NCI-H82 (cell line): ENCODE measurements at places on chromosomes 1 and 21.

GRCh38 chr1:94095112-94095637, 25.8 kb downstream of the ABCA4 start:
- DNase-seq: peak; percentile 2

DNA sequence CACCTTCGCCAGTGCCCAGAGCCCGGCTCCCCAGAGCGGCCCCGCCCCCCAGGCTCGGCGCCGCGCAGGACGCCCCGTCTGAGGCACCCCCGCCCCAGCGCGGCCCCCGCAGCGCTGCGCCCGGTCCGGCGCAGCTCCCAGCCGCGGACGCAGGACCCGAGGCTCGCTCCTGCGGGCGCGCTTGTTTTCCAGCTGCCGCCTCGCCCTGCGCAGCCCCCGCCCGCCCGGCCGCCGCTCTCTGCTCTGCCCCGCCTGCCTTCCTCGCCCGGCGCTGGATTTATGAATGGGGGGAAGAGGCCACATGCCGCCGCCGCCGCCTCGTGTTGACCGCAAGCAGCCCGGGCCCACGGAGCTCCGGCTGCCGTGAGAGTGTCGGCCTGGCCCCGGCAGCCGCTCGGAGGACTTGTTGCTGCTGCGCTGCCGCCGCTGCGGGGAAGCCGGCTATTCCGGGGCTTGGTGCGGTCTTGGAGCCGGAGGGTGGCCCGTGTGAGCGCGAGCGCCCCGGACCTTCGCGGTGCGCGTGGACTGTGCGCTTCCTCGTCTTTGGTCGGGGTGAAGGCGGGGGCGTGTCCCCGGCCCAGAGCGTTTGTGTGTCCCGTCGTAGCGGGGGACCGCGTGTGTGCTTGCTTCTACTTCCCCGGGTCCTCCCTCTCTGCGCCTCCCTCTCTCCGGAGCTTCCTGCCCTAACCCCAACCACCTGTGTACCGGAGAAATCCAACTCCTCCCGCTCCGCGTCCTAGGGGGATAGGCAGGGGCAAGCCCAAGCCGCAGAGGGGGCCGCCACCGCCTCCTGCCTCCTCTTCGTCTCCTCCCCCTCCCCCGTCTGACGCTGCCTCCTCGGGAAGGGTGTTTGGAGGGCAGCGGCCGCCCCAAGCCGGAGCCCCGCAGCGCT, 736 bp downstream of the KCNC4 start:
- DNase-seq: peak; percentile 72

- DNase-seq: no peak
These were observed 101.8 kb downstream of the TGFBR3 start for GRCh38 chr1:91784191-91784590.

DNA sequence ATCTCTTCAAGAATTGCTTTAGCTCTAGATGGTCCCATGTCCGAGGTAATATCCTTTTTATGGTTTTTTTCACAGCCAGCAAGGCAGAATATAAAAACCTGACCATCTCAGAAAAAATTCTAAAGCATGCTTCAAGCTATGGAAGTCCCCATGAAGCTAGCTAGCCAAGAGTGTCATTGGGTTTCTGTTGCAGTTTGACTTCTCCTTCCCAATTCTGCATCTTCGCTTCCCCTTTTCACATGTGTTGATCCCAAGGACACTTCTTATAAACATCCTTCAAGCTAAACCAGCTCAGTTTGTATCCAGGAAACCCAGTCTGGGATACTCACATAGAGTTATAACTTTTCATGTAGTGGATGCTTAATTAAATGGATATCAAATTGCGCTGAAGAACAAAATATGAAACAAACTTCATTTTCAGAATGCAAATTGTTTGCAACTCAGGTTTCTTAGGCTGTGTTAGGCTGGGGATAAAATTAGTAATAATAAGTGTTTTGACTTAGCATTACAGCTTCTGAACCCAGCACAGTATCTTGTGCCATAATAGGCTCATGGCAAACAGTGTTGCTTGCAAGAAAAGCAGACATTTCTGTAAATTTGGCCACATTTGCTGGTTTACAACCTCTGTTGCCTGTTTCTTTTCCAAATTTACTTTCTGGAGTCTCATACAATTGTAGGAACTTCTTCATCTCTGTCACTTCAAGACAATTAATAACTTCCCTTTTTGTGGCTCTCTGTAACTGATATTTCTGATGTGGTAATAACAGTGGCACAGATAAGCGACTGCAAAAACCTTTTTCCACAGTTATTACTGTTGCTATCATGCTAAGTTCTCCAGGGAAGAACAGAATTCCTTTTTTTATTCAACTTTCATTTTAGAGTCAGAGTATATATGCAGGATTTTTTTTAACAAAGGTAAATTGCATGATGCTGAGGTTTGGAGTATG, 53.2 kb downstream of the NCAM2 start:
- DNase-seq: no peak

GRCh38 chr1:246365708-246366107, 141.4 kb downstream of the SMYD3 start:
- DNase-seq: peak; percentile 18

DNA sequence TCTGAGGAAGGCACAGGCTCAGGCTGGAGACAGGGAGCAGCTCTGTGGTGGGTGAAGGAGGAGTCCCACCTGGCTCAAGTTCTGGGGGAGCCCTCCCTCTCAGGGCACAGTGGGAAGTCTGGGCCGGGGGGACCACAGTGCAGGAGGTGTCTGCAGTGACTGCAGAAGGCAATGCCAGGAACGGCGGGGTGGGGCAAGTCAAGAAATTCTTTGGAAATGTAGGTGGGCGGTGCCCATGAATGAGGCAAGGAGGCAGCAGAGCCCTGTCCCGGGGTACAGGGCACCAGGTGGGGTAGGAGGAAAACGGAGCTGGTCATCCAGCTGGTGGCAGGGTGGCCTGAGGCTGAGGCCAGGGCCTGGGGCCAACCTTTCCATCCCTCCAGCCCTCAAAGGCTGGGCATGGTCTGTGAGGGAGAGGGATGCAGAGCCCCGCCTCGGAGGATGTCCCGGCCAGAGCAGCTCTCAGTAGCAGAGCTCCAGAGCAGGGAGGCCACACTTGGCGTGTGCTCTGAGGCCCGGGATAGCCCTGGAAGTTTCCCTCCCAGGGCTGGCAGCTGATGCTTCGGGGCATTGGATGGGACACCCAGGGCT, 4.7 kb downstream of the TFF3 start:
- no peak for DNase-seq

- DNase-seq: peak; percentile 38
These were observed 34.1 kb upstream of the GPR52 start for GRCh38 chr1:174413632-174414031.

- DNase-seq: no peak
These were observed 27.5 kb downstream of the TBX15 start for GRCh38 chr1:118960567-118961136.

GRCh38 chr1:234770924-234771540, 161.1 kb upstream of the IRF2BP2 start:
- no peak for DNase-seq

DNA sequence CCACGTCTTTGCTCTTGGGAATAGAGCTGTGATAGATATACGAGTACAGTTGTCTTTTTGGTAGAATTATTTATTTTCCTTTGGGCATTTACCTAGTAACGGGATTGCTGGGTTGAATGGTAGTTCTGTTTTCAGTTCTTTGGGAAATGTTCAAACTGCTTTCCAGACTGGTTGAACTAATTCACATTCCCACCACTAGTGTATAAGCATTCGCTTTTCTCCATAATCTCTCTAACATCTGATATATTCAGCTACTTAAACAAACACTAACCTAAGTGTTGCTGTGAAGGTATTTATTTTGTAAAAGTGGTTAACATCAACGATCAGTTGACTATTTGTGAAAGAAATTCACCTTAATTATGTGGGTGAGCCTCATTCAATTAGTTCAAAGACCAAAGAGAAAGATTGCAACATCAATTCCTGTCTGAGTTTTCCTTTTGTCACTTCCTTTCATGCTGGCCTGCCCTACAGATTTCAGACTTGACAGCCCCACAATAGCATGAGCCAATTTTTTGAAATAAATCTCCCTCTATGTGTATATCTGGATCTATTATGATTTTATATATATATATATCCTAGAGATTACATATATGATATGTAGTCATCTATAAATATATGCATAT, 26.7 kb upstream of the DUSP10 start:
- no peak for DNase-seq

GRCh38 chr1:45979074-45979777, 153.2 kb downstream of the PIK3R3 start:
- DNase-seq: no peak

- no peak for DNase-seq
These were observed 46.2 kb downstream of the SYT2 start for GRCh38 chr1:202664083-202664482.

DNA sequence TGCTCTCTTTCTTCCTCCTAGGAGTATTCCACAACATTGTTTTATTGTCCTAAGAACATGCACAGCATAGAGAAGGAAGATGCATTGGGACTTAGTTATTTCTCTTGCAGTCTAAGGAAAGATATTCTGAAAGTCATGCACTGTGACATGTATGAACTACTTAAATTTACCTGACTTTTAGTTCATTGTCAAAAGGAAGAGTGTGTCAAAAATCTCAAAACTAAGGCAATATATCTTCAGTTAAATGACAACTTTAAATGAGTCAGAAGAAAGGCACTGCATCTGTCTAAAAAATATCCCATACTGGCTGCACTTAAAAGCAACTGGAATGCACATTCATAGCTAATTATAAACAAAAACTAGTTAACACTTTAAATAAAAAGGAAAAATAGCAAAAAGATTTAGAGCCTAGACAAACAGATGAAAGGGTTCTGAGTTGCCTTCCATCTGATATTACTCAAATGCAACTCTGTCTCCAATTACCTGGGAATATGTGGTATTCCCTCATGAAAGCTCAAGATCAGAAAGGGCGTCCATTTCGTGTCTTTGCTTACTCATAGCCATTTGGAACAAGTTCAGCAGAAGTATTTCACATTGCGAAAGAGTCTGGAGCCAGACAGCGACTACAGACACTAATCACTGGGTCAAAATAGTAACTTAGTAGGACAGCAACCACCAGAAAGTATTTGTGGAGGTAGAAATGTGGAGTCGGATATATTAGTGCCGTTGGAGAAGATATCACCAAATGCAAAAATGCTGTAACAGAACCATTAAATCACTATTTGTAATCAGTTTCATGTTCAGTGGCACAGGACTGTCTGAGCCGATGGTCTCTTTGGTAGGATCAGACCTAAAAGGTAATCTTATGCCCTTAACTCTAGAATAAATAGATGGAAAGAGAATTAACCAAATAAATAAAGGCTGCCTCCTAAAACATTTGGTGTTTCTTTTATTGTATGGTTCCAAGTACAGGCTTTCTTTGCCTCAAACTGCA, 225.7 kb downstream of the GREM2 start:
- DNase-seq: no peak

GRCh38 chr1:1237874-1238701, 6.1 kb downstream of the B3GALT6 start:
- DNase-seq: no peak

GRCh38 chr1:226104671-226105121, 42.2 kb downstream of the H3-3A start:
- no peak for DNase-seq

DNA sequence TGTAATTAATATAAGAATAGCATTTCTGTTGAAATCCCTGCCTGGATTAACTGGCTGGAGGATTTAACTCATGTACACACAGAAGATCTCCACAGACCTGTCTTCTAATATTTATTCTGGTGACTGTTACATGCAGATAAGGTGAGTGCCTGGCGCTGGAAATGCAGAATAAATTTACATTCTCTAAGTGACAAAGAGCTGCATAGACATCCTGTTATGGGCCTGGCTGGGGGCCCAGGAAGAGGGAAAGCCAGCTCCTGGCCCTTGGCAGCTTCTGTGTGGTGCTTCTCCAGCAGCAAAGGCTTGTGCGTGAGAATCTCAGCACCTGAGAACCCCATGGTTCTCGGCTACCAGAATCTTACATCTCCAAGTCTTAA, 446.6 kb downstream of the PTPRU start:
- DNase-seq: no peak

DNA sequence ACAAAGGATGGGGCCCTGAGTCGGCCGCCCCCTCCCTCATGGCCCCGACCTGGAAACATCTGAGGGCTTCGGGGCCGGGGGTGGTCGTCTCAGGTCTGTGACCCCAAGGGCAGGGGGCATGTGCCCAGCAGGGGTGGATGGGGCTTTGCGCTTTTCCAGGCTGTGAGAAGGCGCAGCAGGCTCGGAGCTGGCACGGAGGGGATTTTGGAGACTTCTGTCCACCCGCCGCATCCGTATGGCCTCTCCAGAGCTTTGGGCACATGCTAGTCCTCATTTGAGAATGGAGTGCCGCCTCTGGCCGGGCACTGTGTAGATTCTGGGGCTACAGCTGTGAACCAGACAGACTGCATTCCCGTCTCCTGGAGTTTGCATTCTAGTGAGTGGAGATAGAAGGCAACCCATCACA, 66.1 kb upstream of the WNT4 start:
- DNase-seq: peak; percentile 75

GRCh38 chr1:198929111-198929604, 290.3 kb downstream of the PTPRC start:
- no peak for DNase-seq

DNA sequence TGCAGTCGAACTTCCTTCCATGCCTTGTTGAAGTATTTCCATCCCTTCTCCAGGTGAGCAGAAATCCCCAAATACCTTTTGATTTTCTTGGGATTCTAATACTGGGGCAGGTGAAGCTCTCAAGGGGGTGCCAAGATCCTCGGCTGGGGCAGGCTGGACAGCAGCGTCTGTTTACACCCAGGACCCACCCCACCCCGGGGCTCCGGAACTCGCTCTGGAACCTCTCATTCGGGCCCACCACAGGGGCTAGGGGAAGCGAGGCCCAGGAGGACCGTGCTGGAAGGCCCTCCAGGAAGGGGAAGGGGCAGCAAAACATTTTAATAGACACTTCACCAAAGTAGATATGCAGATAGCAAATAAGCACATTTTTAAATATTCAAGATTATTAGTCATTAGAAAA, 161.9 kb upstream of the GORAB start:
- no peak for DNase-seq

GRCh38 chr1:74812180-74812541, 79.2 kb downstream of the TYW3 start:
- no peak for DNase-seq

DNA sequence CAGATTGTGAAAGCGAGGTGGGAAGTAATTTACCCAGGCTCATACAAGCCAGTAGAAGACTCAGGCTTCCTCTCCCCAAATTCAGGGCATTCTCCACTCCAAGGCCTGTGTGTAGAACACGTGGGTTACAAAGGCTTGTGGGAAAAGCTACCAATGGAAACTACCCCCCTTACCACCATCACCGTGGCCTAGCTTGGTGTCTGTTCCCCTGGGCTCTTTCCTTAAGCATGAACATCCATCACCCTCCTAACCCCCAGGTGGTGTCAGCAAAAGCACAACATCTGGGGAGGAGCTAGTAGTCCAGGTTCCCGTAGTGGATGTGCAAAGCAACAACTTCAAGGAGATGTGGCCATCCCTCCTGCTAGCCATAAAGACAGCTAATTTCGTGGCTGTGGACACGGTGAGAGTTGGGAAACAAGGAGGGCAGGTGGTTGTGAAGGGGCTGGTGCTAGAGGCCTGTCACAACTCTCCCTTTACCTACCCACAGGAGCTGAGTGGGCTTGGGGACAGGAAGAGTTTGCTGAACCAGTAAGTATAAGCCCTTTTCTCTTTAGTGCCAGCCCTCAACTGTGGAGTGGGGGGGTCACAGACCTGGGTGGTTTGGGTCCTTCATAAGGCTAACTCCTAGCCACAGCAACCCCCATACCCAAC, 701 bp upstream of the MUTYH start:
- DNase-seq: peak; percentile 68
